ENCODE measurements at places on chromosomes 5 and 9.

GRCh38 chr5:50702615-50703366, 36.4 kb downstream of the PARP8 start:
- DNase-seq = no peak

- no peak for DNase-seq
Measured at GRCh38 chr9:69893057-69893456, 72.4 kb downstream of the CFAP95 start.

DNA sequence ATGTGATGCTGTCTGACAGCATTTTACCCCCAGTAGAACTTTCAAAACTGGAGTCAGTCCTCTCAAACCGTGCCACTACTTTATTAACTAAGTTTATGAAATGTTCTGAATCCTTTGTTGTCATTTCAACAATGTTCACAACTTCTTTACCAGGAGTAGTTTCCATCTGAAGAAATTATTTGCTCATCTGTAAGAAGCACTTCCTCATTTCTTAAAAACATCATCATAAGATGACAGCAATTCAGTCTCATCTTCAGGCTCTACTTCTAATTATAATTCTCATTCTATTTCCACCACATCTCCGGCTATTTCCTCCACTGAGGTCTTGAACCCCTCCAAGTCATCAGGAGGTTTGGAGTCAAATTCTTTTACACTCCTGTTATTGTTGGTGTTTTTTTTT, 2.3 kb upstream of the TAS2R1 start:
- no peak for DNase-seq

GRCh38 chr9:93010056-93010455, 48.4 kb upstream of the SUSD3 start:
- DNase-seq = no peak

GRCh38 chr5:139640421-139641115, 7.6 kb upstream of the CXXC5 start:
- DNase-seq = peak; percentile 31

GRCh38 chr5:155260798-155261197, 247.2 kb downstream of the KIF4B start:
- no peak for DNase-seq

DNA sequence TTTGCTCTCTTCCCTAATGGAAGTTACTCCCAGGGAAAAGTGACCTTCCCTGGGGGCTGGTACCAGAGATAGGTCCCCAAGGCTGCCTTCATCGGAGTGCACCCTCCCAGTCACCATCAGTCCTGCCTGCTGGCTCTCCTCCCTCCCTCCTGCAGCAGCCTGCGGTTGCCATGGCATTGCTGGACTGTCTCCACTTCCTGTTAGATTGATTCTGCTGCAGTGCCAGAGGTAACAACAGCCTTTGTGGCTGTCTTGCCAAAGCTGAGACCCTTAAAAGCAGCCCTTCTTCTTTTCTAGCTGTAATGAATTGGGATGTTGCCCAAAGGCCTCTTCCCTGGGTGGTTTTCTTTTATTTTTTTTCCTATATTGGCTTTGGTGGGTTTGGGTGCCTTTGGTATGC, 78.1 kb upstream of the PRLR start:
- no peak for DNase-seq

GRCh38 chr5:56309262-56309826, 76.2 kb upstream of the ANKRD55 start:
- DNase-seq = no peak

DNA sequence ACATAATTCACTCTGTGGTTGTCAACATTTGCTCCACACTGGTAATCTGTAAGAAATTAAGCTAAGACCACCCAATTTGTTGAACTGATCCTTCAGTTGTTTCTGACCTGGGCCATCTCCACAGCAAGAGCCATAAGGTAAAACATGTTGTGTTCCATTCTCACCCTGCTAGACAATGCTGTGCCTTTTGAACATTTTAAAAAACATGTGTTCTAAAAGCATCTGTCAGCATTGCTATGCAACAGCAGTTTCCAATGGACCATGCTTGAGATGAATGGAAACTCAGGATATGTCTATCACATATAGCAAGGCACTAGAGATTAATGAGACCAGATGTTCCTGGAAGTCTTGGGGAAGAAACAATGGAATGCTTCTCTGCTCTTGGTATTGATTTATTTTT, 455.1 kb upstream of the RGMB start:
- DNase-seq = no peak

DNA sequence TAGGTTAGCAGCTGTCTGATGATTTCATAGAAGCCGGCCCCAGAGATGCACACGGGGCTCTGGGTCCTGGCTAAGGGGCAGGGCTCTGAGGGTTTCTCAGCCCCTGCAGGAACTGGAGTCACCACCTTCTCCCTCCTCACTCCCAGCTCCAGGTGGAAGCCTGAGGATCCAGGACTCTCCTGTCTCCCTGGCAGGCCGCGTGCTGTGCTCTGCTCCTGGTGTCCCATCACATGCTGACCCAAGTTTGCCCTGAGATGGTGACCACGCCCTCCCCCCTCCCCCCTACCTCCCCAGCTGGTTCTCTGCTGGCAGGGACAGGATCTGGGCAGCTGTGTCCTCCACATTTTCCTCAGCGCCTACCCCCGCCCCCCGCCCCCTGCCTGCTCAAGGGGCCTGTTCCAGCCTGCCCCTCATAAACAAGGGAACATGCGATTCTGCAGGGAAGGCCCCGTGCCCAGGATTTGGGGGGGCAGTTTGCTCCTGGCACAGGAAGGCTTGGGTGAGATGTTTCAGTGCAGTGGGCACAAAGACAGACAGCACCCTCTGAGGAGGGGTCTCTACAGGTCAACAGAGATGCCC, 87.4 kb downstream of the PSD2 start:
- no peak for DNase-seq

All from Peyer's patch (tissue), 4 donors.